Fibroblast of villous mesenchyme (primary cell): ENCODE measurements at places on chromosomes 2 and 18. TPM values are rescaled to one million over a fixed set of nuclear protein-coding genes. Genes with fewer than 3 reads are reported as not detected.

Gene EFHD1
- total RNA-seq: 1.7 and 2.3 TPM in 2 replicates

- DNase-seq: no peak
Measured at GRCh38 chr2:168706806-168707205, 95.6 kb upstream of the NOSTRIN start.

- DNase-seq: peak; percentile 51
Measured at GRCh38 chr18:62566199-62566598, 43.4 kb downstream of the ZCCHC2 start.

- DNase-seq: no peak
Measured at GRCh38 chr18:62769216-62769615, 53.9 kb downstream of the PHLPP1 start.

DNA sequence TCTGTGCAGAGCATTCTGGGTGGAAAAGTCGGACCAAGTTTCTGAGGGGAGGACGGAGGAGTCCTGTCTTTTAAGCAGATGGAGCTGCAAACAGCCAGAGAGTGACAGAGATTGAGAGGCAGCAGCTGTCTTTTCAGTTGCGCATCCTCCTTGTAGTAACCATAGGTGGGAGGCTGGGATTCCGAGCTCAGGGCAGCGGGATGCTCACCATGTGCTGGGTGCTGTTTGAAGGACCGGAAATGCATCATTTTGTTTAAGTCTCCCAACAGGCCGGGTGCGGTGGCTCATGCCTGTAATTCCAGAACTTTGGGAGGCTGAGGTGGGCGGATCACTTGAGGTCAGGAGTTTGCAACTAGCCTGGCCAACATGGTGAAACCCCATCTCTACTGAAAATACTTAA is 93.4 kb downstream of the AGAP1 start:
- no peak for DNase-seq

Gene CYS1
- 1.6 and 2.2 TPM in 2 replicates for total RNA-seq

Gene GALNT14
- total RNA-seq: under 0.01 TPM in 1 of 2 replicates, not detected in the other

- DNase-seq: no peak
Measured at GRCh38 chr2:57575700-57576268, 470.8 kb upstream of the VRK2 start.

Gene LYPD6B
- 1.9 and 3.0 TPM in 2 replicates for total RNA-seq

DNA sequence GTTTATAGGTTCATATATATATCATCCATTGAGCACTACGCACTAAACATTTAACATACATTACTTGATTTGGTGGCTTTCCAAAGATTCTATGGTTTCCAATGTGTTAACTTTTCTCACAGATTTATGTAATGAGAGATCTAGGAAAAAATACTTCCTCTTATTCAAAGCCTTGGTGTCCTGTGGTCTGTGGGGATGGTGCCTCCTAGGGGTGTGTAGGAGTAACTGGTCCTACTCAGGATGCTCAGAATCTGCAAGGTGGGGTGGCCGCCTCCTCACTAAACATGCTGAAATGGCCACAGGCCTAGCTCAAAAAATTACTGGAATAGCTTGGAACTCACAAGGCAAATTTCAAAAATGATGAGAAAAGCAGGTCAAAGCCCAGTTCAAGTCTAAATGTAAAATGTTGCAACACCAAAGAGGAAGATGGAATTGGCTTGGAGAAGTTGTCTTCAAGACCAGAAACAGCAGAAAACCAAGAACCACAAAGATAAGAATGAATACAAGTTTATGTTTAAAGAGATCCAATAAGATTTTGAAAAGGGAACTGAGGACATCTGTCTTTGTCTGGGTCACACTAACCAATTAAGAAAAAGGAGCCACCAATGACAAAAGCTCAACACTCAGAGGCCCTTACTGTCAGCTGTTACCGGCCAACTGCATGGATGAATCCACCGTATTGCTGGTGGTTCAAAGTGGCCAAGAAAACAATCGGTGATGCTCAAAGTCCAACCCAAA is 11.5 kb downstream of the GPR55 start:
- peak; percentile 28 for DNase-seq

DNA sequence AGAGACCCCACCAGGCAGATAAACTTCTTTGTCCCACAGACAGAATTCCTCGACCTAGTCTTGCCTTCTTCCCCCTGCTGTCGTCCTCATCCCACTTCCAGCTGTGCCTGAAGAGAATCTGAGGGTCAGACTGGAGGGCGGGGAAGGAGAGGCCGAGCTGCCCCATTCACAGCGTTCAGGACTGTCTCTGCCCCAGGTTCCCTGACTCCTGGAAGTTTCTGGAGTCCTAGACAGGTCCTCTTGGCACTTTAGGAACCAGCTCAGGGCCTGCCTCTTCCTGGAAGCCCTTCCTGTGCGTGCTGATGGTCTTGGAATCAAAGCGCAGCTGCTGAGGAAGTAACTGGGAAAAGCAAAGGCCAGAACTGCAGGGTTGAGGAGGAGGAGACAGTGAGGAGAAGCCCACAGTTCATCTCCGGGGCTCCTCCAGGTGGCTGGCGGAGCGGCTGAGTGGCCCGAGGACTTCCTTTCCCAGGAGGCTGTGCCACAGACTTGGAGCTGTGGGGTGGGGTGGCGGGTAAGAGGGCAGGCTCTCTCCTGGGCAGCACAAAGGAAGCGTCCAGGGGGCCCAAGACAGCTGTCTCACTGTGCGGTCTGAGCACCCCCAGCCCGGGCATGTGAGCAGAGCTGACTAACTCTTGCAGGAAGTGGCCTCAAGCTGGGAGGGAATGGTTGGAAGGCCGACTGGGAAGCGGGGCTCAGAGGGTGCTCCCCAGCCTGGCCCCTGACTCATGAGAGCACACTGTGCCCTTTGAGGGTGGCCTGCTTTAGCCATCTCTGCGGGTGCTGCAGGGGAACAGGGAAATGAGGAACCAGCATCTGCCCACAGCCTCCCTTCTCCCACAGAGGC is 39.5 kb downstream of the SDC1 start:
- no peak for DNase-seq

DNA sequence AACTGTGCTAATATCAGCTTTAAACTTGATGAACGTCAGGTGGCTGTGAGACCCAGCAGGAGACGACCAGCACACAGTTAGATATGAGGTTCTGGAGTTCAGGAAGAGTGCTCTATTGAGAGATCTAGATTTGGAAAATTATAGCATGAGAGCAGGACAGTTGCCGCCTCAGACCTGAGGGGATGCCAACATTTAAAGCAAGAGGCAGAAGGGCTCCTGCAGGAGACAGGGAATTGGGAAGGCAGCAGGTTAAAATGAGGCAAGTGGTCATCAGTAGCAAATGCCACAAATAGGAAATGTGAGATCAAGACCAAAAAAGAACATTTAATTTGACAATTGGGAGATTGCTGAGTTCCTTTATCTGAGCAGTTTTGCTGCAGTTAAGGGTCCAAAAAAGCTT is 471.9 kb downstream of the TGIF1 start:
- no peak for DNase-seq

GRCh38 chr2:145918951-145919350 is 1399.0 kb upstream of the ZEB2 start:
- no peak for DNase-seq

DNA sequence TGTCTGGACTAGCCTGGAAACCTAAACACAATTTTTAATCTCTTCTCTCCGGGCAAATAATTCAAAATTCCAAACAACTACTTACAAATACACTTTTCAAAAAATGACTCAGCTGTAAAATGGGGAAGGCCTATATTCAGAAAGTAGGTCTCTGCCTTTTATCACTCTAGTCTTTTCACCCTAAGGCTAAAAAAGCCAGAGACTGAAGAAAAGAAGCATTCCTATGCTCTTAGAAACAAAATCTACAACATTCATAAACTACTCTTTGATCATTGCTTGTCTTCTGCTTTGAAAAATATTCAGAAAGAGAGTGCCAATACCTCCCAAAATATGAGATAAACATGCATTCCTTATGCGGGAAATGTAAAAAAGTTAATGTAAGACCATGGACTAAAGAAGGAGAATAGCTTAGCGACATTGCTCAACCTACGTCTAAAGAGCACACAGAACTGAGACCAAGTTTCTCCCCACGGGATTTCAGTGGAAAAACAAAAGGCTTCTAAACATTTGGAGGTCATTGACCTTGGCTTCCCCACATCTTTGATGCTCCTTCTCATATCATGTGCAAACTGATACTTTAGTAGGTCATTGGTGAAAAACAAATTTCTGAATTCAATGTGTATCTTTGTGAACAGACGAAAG is 74.4 kb upstream of the EPB41L3 start:
- no peak for DNase-seq

DNA sequence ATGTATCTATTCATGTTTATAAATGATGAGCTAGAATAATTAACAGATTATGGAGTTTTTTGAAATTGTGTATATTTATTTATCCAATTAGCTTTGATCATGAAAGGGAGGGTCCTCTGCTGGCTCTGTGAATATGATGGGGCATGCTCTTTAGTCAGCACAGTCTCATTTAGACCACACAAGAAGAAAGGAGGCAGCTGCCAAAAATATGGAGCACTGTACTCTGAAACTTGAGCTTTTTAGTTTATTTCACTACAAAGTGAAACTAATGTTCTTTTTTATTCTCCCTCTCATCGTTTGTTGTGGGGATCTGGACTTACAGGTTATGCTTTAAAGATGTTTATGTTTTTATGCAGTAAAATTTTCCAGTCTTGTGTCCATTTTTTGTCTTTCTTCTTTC is 266.9 kb upstream of the GULP1 start:
- DNase-seq: peak; percentile 28

GRCh38 chr2:22850310-22850709 is 534.7 kb upstream of the KLHL29 start:
- no peak for DNase-seq

- no peak for DNase-seq
Measured at GRCh38 chr18:78487649-78488048, 492.0 kb upstream of the SALL3 start.

- DNase-seq: peak; percentile 85
Measured at GRCh38 chr18:57819671-57820460, 16.8 kb upstream of the ATP8B1 start.

GRCh38 chr18:73153271-73153670 is 285.5 kb upstream of the NETO1 start:
- DNase-seq: no peak

- no peak for DNase-seq
Measured at GRCh38 chr2:61465045-61465444, 5.8 kb downstream of the USP34 start.

- DNase-seq: no peak
Measured at GRCh38 chr2:64656379-64656778, 2.7 kb upstream of the SERTAD2 start.

- no peak for DNase-seq
Measured at GRCh38 chr2:161041356-161041755, 118.9 kb upstream of the TANK start.

DNA sequence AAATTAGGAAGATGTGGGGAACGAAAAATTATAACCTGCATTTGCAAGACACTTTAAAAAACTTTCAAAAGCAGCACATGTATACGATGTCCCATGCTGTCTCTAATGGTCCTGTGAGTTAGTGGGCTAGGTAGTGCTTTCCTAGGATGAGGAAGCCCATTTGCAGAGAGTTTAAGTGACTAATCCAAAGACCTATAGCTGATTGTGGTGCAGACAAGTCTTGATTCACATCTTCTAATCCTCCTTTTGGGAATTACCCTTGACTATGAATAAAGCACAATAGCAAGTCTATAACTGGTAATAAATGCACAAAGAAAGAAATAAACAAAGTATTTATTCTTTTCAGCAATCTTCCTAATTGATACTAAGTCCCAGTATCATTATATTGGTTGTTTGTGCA is 234.6 kb upstream of the FANCL start:
- DNase-seq: no peak

Gene KHK
- total RNA-seq: 0.97 and 1.3 TPM in 2 replicates

Gene ANKRD36
- 27.7 and 28.9 TPM in 2 replicates for total RNA-seq

Gene BOLL
- total RNA-seq: not detected in 2 replicates

DNA sequence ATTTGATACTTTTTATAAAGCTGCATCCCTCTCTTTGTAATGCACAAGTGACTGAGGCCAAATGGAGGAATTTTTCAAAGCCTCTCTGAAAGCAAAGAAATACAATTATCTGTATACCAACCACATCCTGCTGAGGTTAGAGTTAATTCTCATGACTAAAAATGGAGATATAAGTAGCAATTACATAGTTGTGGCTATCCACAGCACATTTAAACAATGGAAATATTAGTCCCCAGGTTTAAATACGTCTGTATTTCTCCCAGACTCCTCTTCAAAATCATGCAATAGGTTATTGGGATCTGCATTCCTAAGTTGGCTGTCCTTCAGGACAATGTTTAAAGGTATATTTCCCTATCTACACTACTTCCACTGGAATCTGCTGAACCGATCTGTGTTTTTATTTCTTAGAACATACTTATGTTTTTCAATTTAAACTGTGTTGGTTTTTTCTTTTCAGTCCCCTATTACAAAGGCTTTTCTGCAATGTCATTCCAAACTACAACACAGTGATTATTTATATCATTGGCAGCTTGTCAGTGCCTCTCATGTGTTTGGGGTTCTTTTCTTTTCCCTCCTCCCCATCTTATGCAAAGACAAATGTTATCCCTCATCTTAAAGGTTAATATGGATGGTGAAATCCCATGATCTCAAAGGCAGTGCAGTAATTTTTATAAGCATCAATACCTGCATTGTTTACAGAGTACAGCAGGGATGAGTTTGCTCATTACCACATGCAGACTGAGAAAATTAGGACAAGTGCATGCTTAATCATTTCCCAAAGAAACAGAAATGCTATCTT is 134.8 kb upstream of the FSHR start:
- DNase-seq: no peak

GRCh38 chr2:8539743-8540551 is 141.9 kb upstream of the ID2 start:
- no peak for DNase-seq

DNA sequence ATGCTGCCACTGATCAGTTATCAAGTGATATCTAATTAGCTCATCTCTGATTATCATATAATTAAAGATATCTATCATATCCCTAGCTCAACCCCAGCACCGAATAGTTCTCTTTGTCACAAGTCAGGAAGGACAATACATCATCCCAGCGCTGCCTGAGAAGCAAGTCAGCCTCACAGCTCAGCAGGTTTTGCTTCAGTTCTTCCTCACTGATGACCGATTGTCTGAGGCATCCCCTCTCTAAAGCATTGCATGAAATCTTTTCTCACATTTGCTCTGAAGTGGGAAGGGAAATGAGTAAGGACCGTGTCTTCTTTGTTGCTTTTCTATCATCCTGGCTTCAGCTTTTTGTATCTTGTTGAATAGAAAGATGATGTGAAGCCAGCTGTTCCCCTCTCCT is 247.9 kb downstream of the CMPK2 start:
- no peak for DNase-seq

- no peak for DNase-seq
Measured at GRCh38 chr2:195505701-195506100, 151.3 kb upstream of the SLC39A10 start.

GRCh38 chr18:79497638-79498081 is 101.9 kb downstream of the NFATC1 start:
- peak; percentile 79 for DNase-seq

GRCh38 chr18:69838620-69839411 is 108.9 kb downstream of the CD226 start:
- DNase-seq: no peak

DNA sequence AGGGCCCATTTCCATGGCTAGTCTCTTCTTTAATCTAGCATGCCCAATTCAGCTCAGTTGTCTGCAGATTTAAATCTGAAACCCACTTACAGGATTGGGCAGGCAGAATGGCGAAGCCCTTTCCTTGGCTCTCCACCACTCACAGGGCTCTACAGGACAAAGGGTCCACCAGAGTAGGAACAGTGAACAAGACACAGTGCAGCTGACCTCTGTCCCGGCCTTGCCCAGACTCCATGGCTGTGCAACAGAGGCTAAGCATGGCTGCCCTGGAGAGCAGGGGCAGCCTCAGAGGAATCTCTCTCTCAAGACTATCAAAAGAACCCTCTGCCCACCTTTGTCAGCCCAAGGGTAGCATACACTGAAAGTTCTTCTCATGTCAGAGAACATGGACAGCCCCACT is 9.7 kb upstream of the ATP6V1B1 start:
- no peak for DNase-seq
